ENCODE measurements at places on chromosomes 1 and 21.

DNA sequence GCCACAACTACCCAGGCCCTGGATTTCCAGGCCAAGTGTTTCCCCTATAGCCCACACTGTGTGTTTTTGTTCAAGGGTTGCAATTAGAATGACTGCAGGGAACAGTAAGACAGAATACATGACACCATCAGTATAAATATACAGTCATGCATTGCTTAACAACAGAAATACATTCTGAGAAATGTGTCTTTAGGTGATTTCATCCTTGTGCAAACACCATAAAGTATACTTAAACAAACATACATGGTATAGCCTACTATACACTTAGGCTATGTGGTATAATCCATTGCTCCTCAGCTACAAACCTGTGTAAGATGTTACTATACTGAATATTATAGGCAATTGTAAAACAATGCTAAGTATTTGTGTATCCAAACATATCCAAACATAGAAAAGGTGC lies 7.5 kb upstream of the SLC44A5 start:
- DNase-seq = no peak

GRCh38 chr1:66652556-66652955 lies 99.7 kb upstream of the DYNLT5 start:
- DNase-seq = no peak

GRCh38 chr1:37989361-37989930 lies 376 bp downstream of the SF3A3 start:
- no peak for DNase-seq

- DNase-seq = no peak
These were observed 8.9 kb downstream of the LYST start for GRCh38 chr1:235857756-235858155.

GRCh38 chr1:88191917-88192316 lies 492.2 kb upstream of the PKN2 start:
- no peak for DNase-seq

DNA sequence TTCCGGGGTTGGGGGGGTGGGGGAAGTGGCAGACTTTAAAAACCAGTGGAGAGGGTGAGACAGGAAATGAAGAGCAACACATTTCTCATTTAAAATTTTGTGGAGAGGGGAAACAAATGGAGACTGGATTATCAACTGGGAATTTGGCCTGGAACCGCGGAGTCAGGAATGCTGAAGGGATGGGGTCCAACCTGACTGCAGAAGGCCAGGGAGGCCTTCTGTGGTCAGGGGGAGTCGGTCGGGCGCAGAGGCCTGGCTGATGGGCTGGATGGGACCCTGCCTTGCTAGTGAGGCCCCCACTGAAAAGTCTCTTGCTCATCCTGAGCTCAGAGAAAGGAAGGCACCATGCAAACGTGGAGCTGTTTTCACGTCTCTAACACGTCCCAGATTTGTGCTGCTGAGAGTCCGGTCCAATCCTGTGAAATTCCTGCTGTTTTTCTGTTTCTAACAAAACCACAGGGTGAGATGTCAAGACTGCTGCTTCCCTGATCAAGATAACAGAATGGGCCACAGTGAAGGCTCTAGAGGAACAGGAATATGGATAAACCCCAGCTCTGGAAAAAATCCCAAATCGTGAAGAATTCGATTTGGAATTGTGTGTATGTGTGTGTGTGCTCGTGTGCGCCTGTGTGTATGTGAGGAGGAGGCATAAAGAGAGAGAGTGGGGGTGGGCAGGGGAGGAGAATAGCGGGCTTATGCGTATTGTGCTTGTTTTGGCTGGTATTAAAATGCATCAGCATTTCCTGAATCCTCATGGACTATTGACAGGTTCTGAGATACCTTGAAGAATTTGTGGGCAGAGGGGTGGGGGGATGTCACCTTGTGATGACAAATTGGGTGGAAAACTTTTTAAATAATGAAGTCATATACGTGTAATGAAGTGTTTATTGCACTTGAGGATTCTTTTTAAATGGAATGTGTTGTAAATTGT lies 117.4 kb downstream of the NGF start:
- no peak for DNase-seq

DNA sequence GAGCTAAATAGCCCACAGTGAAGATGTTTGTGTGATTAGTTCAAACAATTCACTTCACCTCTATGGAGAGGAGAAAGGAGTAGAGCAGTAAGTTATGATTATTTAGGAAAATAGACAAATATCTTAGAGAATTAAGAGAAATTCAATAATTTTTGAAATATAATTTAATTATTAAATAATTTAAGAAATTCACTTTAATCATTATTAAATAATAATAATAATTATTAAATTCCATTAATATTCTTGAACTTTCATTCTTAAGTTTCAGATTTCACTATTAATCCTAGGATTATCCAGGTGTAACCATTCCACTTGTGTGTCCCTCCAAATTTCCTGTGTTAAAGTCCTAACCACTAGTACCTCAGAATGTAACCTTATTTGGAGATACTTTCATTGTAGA lies 58.9 kb upstream of the RGS18 start:
- no peak for DNase-seq

DNA sequence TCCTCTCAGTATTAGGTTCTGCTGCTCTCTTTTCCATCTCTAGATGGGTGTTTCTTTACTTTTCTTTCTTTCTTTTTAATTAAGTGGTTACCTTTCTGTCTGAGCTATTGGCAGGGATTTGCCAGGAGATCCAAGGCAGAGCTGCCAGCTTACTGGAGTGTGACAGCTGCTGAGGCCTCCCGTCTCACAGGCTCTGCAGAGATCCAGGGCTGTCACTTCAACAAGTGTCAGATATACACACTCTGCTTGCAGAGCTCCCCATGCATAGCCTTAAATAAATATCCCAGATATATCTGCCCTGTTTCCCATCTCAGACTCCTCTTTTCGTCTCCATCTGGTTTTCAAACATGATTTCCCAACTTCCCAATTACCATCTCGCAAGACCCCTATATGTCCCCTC lies 124.3 kb downstream of the NOS1AP start:
- DNase-seq = no peak
